ENCODE measurements at places on chromosomes 2 and 18.

DNA sequence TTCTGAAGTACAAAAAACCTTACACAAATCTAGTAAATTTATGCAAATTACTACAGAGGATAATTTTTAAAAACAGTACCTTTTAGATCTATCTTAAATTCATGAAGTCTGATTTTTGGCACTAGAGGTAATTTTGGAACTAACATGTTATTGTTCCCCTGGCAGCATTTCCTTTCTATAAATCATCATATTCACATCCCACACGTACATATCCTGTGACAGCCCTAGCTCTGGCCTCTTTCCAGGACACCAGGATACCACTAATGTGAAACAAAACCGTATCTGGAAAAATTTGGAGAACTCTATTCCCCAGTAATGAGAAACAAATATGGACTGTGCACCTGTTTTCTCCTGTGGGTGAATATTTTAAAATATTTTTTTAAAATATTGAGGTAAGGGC lies 14.0 kb upstream of the BIRC6 start:
- DNase-seq: no peak

- DNase-seq: no peak
Measured at GRCh38 chr2:30191819-30192271, 39.5 kb upstream of the LBH start.

DNA sequence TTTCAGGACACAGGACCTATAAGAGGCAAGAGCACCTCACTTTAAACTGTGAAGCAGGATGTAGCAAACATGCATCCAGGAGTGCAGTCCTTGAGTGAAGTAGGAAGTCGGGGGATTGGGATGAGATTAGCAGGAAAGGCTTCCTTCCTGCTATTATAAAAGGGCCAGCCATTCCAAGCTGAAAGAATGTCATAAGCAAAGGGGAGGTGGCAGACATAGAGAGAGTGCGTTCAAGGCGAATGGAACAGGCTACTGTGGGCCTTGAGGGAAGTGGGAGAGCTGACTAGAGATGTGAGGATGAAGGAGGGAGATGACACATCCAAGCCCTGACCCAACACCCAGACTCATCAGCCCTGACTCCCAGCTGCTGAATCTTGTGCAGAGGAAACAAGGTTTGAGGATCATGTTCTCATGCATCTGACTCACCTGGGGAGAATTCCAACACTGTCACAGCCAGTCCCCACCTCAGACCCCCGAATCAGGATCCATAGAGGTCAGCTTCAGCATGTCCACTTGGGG lies 63.9 kb downstream of the GYPC start:
- DNase-seq: peak; percentile 30

DNA sequence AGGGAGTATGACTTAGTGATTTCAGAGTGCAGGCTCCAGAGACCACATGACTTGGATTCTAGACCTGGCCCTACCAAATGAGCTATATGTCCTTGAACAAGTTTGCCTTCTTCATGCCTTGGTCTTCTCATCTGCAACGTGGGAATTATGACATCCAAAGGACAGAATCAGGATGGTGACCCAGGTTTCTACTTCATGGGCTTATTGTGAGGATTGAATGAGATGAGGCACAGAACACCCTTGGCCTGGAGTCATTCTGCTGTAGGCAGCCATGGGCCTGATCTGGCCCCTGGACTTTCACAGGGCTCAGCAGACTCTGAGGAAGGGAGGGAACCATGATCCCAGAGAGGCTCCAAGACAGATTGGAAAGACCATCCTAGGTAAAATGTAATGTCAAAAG lies 85.6 kb upstream of the HAAO start:
- DNase-seq: no peak

DNA sequence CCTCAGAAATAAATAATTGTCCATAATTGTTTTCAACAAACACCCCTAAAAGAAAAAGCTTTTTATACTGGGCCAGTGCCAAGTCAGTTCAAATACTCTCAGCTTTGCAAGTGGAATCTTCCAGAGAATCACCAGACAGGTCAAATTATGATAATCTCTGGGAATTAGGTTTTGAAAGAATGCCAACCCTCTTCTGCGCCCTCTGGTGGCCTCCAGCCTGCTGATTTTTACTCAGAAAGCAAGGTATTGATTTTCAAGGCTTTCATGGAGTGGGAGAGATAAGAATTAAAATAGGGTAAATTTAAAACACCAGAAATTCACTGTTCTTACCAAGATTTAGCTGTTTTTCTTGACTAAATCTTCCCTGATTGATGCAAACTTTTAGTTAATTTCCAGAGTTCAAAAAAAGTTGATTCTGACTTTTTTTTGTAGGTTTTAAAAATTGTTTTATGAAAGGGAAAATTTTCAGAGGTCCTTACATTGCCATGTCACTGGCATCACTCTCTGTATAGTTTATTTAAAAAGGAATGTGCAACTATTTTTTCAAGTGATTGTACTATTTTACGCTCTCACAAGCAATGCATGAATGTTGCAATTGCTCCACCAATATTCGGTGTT lies 282.9 kb upstream of the TNP1 start:
- DNase-seq: no peak

GRCh38 chr18:79345366-79345765 lies 50.4 kb upstream of the NFATC1 start:
- no peak for DNase-seq

- DNase-seq: no peak
Measured at GRCh38 chr2:99067871-99068625, 73.5 kb upstream of the C2orf15 start.

GRCh38 chr18:68940039-68940438 lies 142.2 kb downstream of the CCDC102B start:
- no peak for DNase-seq

- no peak for DNase-seq
Measured at GRCh38 chr2:174656035-174656434, 58.4 kb upstream of the WIPF1 start.

DNA sequence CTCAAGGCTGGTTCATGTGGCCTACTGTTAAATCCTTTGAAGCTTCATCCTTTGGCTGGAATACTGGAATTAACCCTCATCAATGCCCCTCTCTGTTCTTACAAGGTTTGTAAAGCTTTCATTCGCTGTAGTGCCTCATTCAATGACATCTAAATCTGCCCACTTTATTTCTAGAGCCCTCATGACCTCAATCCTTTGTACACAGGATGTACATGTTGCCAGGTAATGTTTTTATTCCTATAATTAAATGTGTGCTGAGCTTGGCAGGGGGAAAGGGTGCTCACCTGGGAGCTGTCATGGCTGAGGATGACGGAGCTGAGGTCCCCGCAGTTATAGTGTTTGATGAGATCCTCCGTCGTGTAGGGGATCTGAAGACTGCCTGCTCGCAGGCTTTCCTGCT lies 39.3 kb downstream of the TRABD2A start:
- DNase-seq: no peak

- no peak for DNase-seq
Measured at GRCh38 chr2:98212092-98213000, 125.4 kb downstream of the VWA3B start.

DNA sequence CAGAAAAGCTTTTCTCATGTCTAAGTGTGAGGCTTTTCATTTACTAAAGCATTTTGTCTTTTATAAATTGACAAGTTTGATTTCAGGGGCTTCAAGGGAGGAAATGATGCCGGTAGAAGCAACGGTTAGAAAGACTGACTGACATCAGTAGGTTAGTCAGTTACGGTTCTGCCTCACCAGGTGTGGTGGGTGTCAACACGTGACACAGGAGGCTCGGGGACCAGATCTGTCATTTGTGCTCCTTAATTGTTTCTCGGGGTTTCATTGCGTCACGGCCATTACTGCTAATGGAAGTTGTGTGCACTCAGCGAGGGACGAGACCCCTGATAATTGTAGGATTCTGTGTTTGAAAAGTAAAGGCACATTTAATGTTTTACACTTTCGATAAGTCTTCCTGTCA lies 18.9 kb upstream of the PTPRM start:
- DNase-seq: no peak

DNA sequence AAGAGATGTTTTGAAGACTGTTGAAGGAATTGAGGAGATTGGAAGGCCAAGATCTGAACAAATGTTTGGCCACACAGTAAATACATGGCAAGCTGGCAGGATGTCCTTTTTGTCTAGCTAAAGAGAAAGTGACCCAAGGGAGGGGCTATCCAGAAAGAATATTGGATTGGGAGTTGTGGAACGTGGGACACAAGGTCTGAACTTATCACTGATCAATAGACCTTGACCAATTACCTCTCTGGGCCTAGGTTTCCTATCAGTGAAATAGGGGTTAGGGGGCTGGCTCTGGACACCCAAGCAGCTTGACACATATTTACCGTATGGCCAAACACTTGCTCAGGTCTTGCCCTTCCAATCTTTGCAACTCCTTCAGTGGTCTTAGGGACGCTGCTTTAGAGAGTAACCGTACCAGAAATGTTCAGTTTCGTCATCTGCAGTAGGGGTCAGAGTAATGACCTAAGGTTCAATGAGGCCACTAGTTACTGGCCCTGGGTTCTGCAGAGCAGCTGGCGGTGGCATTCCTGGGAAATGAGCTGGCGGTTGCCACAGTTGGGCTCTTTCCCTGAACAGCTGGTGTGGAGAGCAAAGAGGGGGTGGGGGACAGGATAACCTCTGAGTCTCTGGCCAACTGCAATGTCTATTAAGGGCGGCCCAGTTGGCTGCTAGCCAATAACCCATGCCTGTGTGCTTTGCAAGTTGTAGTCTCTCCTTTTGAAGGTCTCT lies 70.1 kb upstream of the STPG4 start:
- peak; percentile 74 for DNase-seq

Data from right forelimb (tissue), 1 donor.